ENCODE measurements at places on chromosomes 3 and 15.
A peak's percentile ranks its signal among the peaks of the same experiment; 100 is the strongest.

- peak; percentile 88 for DNase-seq
Measured at GRCh38 chr3:129305592-129306091, 27.0 kb downstream of the HMCES start.

DNA sequence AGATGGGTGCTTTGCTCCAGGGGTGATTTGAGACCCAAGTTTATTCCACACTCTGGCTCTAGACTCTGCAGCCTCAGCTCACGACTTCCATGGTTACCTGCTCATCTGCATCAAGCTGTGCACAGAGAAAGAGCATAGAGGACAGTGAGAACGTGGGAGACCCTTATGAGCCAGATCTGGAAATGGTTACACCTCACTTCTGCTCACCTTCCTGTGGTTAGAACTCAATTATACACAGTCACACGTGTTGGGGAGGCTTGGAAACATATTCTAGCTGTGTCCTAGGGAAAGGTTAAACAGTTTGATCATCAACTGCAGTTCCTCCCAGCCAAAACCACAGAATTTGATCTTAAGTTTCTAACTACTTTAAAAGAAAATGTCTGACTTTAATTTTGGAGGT lies 1.8 kb downstream of the FETUB start:
- no peak for DNase-seq

DNA sequence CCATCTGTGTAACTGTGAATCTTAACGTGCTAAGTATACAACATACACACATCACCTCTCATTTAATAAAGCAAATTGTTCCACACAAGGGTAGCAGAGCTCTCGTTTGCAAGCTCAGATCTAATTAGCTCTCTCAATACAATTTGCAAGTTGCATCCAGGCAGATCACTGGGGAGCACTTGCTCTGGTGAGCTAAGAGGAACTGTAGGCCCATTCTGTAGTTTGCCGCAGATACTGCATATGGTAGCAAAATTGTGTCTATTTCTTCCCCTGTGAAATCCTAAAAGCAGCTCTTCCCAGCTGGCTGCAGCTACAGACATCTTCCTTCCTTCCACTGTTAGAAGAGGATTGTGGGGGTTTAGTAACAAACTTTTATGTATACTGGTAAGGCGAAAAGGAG lies 288.7 kb upstream of the ADAMTS9 start:
- no peak for DNase-seq

GRCh38 chr15:72796515-72797337 lies 13.2 kb upstream of the ADPGK start:
- DNase-seq = no peak

DNA sequence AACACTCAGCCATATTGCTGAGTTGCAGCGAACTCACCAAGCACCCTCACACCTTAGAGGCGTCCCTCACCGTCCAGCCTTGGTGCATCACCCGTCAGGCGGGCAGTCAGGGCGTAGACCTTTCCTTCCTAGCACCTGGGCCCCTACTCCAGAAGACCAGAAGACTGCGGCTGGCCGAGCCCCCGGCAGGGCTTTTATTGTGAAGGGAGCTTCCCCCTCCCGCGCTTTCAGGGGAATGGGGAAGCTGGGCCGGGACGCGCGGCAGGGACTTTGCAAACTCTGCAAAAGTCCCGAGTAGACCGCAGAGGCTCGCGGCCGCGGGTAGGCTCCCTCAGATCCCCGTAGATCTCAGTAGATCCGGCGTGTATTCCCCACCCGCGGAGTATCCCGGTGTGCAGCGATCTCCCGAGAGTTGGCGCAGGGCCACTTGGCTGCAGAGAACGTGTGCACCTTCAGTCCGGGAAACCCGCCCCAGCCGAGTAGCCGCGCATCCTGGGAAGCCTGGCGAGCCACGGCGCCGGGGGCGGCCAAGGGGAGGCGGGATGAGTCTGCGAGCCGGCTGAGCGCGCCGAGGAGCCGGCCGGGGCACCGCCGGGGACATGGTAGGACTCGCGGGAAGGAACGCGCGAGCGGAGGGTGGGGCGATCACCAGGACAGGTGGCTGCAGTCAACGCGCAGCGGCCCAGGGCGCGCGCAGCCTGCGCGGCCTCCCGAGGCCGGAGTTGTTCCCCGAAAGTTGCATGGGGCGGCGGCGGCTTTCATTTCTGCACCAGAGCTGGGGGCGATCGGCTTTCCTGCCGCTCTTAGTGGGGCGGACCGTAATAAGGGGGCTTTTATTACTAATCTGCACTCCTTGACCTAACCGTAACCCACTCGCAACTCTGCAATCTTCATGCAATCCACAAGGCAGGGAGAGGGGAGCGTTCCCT lies at the start of gene GASK1A:
Gene GASK1A (plus strand): TSS at position 268 of the 929 bp plus-strand sequence. CDS start 332 bp downstream, at position 600.
- DNase-seq = no peak

- DNase-seq = no peak
Measured at GRCh38 chr15:61974759-61975158, 85.5 kb downstream of the VPS13C start.

- no peak for DNase-seq
Measured at GRCh38 chr15:71248386-71248785, 133.1 kb downstream of the THSD4 start.

- no peak for DNase-seq
Measured at GRCh38 chr3:165056510-165056909, 21.8 kb downstream of the SI start.

- no peak for DNase-seq
Measured at GRCh38 chr3:2274526-2274925, 175.9 kb downstream of the CNTN4 start.

- peak; percentile 4 for DNase-seq
Measured at GRCh38 chr3:148146947-148147826, 550.5 kb upstream of the AGTR1 start.

GRCh38 chr3:122148941-122149627 lies 34.4 kb upstream of the CASR start:
- no peak for DNase-seq

DNA sequence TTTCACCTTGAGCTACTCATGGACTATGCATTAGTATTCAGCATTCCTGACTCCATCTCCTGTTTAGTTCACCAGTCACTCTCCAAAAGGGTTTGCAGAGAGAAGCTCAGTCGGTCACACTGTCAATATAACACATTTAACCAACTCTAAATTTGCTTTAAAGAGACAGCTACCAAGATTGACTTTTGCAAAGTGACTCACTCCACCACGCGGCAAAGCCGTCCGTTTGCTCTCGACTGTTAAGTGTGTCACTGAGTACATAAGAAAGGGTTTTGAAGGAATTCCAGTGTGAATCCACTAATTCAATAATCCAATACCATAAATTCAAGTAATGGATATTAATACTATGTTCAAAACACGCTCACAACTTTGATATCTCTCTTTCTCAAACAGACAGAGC lies 1006.7 kb upstream of the NR2F2 start:
- DNase-seq = no peak

- no peak for DNase-seq
Measured at GRCh38 chr15:69849232-69849610, 248.5 kb downstream of the TLE3 start.

DNA sequence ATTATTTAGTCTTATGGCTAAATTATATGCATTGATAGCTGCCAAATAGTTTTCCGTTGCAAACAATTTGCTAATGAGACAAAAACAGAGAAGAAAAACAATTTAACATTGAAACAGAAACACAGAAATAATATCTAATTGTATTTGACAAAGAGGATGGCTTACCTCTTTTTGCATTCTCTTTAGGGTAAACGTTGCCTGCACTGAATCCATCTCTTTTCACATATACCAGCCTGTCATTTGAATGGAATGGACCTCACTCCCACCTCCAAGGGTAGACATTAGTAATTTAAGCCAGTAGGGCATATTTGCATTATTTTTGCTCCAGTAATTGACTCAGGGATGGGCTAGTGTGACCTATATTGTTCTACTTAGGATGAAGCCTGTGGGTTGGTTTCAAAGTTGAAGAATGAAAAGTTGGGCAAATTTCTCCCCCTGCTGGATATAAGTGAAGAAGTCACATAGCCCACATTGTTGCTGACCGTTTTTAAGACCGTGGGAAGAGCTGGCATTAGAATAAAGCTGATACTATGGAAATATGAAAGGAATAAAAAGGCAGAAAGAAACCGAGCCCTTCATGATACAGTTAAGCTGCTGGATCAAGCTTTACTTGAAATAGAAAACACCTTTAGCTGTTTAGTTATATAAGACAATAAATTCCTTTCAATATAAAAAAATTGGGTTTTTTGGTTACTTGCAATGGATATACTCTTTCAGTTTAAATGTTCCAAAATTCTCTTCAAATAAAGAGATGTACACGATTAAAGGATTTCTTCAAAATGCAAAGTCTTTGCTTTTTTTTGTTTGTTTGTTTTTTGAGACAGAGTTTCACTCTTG lies 26.9 kb downstream of the PIERCE2 start:
- peak; percentile 31 for DNase-seq

- no peak for DNase-seq
Measured at GRCh38 chr3:58494107-58494506, 2.2 kb downstream of the KCTD6 start.

DNA sequence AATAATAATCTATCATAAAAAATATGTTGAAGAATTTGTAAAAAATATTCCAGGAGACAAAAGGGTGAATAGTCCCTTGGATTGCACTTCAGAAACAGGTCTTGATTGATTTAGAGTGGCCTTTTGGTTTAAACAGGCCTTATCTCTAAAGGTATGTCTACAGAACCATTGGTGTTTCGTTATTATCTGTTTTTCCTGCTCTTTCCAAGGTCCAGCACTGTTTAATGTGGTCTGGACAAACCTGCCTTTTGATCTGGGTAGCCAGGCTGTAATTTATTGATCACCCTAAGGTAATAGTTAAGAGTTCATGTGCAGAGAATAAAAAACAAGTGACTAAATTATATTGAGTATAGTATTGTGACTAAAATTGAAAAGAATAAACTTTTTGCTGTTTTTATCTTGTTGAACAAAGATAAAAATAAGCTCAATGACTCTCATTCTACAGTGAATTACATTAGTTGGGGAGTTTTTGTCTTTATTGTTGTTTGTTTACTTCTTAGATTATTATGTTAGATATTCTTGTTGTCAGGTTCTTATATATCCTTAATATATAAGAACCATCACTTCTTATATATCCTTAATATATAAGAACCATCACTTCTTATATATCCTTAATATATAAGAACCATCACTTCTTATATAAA lies 25.1 kb downstream of the SLC2A2 start:
- no peak for DNase-seq

GRCh38 chr15:31327669-31328427 lies 1.2 kb downstream of the KLF13 start:
- DNase-seq = no peak

GRCh38 chr15:90845201-90845949 lies 23.0 kb upstream of the FURIN start:
- DNase-seq = peak; percentile 27

GRCh38 chr3:150495149-150495548 lies 51.1 kb downstream of the SERP1 start:
- DNase-seq = no peak

GRCh38 chr15:71451130-71451529 lies 335.9 kb downstream of the THSD4 start:
- no peak for DNase-seq

GRCh38 chr15:82018201-82018600 lies 27.6 kb downstream of the MEX3B start:
- no peak for DNase-seq

GRCh38 chr3:14274612-14274936 lies 96.0 kb downstream of the LSM3 start:
- DNase-seq = no peak

GRCh38 chr15:67062369-67062985 lies 2.9 kb upstream of the SMAD3 start:
- DNase-seq = no peak

GRCh38 chr3:40116478-40117177 lies 192.9 kb upstream of the EIF1B start:
- DNase-seq = no peak

DNA sequence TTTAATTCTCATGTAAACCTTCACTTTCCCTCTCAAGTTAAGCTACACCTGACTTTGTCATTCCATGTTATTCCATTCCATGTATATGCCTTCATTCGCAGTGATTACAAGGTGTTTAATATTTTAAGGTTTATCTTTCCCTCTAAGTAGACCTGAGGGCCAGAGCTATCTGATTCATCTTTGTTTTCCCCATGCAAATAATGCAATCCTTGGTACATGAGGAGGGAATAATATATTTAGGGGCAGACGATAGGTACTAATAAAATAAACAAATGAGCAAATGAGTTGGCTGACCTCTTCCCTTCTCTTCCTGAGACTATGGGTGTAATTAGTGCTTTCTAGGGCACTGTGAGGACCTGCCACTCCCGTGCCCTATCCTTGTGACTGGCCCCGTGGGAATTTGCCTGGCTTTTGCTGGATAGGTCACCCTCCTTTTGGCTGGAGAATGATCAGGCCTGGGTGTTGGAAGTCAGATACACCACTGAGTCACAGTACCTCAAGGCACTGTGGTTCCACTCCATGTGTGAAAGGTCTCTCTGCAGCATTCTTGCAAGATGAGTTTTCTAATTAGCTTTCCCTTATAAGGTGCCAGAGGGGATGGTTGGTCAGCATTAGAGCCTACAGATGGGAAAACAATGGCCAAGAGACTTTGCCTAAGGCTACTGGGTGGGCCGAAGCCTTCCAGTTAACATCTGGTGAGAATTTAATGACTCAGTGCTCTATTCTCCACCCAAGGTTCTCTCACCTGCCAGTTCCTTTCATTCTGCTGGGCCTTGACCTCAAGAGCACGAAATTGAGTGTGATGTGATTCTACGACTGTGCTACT lies 183.2 kb downstream of the P3H2 start:
- peak; percentile 92 for DNase-seq

DNA sequence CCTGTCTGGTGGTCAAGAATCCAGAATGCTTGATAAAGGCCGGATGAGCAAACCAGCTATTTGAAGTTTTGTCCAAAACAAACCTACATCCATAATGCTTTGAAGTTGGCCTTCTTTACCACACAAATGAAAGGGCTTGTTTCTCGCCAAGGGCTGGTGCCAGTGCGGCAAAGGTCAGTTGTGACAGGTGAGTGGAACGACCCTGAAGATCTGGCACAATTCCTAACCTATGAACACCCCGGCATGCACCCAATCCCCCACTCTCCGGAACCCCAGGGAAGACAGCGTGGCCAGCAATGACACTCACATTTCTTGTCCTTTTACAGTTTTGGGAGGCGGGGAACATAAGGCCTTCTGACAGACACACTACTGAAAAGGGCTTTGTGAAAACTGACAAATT lies 90.6 kb downstream of the ATP10A start:
- no peak for DNase-seq

DNA sequence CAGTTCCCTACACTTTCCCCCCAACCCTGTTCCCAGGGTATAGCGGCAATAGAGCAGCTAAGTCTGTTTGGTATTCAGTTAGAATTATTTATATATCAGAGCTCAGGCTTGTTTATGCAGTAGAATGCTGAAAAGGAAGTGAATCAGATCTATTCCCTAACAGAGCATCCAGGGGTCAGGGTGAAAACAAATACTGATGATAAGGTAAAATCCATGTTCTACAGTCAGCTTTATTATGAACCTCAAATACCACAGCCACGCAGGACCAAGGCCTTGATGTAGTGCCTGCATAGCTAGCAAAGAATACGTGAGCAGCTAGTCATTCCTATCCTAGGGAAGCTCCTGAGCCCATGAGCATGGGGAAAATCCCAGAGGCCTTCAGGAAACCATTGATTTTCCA lies 229.7 kb upstream of the ICE2 start:
- no peak for DNase-seq

GRCh38 chr15:70376929-70377691 lies 279.4 kb upstream of the TLE3 start:
- no peak for DNase-seq

GRCh38 chr3:183182732-183183610 lies 20.4 kb upstream of the LAMP3 start:
- no peak for DNase-seq

Measured in HFF-Myc (cell line).